NCI-H2081 treated with DMSO at 0.1 percent for 48 hours (cell line): ENCODE measurements at places on chromosomes 12 and 14.

DNA sequence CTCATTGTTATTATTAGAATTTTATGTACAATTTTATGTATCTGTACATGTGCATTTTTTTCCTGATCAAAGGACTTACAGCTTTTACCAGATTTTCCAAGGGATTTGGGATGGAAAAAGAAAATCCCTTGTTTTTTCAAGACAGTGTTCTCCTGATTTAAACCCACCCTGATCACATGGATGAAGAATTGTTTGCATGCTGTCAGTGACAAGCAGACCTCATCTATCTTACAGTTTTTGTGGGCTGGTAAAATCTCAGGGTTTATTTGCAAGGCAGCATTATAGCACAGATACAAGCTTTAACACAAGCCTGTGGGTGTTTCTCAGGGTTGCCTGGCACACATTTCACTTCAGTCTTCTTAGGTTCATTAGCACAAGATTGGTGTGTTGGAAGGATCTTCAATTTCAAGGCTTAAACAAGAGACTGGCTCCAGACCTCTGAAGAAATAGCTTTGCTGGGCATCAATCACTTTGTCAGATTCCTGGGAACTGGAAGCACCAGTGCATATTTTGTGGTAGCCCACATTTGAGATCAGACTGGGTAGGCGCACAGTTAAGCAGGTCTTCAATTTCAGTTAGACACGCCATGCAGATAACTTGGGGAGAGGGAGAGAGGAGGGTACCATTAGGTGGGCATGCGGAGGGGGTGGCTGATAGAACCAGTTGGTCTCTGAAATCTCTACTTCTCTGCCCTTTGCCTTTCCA is 118.0 kb downstream of the TBX5 start:
- no peak for DNase-seq

DNA sequence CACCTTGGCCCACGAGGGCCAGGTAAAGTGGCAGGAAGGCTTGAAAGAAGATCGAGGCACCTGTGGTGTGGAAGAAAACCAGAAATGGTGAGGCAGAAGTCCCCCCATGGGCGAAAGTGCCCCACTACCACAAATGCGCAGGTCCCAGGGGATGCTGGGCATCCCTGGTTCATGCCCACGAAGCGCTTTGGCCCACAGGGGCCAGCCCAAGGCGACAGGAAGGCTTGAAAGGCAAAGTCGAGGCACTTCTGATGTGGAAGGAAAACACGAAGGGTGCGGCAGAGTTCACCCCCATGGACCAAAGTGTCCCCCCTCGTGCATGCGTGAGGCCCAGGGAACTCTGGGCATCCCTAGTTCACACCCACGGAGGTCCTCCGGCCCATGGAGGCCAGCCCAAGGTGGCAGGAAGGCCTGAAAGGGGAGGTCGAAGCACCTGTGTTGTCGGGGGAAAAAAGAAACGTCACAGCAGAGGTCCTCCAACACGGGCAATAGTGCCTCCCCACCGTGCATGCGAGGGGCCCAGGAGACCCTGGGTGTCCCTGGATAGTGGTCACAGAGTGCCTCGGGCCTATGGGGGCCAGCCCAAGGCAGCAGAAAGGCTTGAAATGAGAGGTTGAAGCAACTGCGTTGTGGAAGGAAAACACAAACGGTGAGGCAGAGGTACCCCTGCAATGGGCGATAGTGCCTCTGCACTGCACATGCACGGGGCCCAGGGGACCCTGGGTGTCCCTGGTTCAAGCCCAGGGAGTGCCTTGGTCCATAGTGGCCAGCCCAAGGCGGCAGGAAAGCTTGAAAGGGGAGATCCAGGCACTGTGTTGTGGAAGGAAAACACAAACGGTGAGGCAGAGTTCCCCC is 373.9 kb downstream of the ALG10 start:
- no peak for DNase-seq

DNA sequence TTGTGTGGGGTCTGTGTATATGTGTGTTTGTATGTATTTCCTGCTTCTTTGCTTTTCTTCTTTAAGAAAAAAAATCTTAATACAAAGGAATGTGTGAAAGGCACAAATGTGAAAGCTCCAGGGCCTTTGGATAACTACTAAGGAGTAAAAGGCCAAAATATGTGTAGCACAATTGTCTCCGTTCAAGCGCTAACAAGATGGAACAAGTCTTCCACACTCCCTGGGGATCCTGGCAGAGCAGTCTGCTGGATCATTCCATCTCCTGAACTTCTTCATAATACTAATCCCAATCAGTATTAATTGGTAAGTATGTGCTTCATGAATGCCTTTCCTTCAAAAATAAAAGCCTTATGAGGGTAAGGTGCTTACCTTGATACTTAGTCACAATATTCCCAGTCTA is 462.5 kb upstream of the TBX3 start:
- no peak for DNase-seq

DNA sequence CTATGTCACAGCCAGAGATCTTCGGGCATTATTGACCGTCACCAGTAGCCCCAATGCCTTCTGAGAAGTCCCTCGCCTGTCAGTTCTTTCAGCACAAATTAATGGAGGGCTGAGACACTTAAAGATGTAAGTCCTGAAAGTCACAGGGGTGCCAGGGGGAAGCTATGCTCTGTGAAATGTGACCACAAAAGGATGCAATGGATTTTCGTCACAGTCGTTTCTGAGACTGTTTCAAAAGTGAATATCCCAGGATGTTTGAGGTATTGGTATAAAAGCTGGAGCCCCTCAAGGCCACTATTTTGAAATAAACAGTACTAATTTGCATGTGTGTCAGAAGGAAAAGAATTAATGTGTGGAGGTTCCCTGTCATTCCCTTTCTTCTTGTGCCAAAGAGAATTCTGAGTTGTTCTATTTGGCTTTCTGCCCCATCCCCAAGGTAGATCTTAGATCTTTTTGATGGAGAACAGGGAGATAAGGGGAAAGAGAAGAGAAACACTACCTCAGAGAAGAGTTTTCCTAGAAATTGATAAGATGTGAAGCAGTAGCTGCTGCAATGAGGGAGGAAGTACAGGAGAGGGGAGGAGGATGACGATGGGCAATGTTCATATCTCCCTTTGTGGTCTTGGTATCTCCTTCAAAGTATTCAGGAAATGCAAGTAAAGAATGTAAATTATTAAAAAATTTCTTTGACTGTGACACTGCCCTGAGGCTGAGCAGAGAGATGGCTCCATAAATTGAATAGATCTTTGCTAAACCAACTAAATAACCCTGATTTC is 101.8 kb upstream of the NAP1L1 start:
- no peak for DNase-seq

- no peak for DNase-seq
These were observed 96.4 kb downstream of the LRRC74A start for GRCh38 chr14:76922584-76922983.
